ENCODE measurements at places on chromosomes 7 and 10.

DNA sequence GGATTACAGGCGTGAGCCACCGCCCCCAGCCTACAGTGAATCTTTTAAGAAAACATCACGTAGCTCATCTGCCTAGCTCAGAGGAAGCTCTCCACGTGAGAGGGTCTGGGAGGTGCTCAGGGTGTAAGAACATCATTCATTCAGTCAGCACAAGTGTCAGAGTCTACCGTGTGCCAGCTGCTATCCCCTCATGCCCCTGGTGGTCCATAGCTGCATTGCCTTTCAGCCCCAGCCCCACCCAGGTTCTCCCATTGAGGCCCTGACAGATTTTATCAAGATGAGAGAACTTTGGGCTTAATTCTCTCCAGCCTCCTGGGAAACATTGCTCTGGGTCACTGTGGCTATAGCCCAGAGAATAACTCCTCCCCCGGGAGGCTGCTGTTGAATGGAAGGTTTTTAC lies 45.1 kb downstream of the ZNF503 start:
- DNase-seq, result no peak

GRCh38 chr10:14017467-14017866 lies 313.3 kb downstream of the FRMD4A start:
- DNase-seq, result no peak

DNA sequence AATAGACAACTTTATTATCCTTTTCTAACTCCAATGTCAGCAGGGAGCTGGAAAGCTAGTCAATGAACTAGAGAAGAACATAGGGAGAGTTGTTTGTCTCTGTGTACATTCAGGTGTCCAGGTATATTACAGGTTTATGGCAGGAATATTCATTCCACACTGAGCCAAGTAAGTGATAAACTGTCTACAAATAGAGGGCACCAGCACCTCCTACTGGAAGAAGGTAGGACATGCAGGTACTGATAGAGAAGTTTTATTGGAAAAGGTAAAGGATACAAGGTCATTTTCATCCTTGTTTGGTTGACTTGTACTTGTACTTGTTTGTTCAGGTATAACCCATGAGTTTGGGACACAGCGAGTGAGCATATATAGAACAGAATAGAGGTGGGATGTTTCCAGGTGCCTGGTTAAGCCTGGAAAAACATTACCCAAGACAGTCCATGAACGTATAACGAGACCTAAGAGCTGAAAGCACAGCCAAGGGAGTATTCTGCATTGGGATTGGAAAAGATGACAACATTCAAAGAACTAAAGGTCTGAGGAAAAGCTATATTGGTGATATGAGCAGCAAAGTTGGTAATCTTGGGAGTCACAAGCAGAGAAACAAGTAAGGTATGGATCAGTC lies 61.4 kb upstream of the PPP1R3C start:
- DNase-seq, result no peak

DNA sequence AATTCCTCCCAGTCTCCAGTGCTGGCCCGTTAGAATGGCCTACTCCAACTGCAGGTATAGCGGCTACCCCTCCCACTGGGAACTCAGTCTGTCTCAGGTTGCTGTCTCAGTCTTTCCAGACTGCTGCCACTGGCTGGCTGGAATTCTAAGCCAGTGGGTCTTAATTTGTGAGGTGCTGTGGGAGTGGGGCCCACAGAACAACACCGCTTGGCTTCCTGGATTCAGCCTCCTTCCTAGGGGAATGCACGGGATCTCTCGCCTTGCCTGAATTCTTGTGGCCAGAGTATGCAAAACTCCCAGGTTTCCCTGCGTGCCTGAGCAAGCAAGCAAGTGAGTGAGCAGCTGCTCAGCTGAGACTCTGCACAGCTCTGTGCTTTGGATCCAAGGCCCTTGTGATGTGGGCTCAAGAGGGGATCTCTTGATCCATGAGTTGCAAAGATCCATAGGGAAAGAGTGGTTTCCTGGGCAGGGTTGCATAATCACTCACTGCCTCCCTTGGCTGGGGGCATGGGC lies 41.5 kb upstream of the GPR141 start:
- DNase-seq, result no peak

- DNase-seq, result no peak
Measured at GRCh38 chr7:32489788-32490126, 423 bp downstream of the LSM5 start.

GRCh38 chr10:48477616-48478015 lies 127.3 kb downstream of the ARHGAP22 start:
- DNase-seq, result no peak

GRCh38 chr10:73044378-73045285 lies 52.0 kb downstream of the P4HA1 start:
- DNase-seq, result no peak

- DNase-seq, result no peak
Measured at GRCh38 chr10:62000037-62000603, 98.6 kb downstream of the ARID5B start.

DNA sequence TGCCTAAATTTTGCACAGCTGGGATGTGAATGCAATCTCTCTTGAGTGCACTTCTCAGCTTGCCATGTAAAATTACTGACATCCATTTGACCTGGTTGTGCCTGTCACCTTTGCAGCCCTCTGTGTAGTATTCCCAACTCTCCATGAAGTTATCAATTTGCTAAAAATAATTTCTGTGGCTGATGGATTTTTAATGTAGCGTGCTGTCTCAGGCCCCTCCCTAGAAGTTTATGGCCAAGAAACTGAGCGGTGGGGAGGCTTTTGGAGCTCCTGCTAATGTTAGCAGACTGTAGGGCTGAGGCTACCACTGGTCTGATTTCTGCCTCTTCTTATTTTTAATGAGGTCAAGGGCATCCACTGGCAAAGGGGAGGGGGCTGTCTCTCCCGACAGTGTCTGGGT lies 577.0 kb upstream of the DPP6 start:
- no peak for DNase-seq

GRCh38 chr7:119708891-119709290 lies 564.1 kb upstream of the KCND2 start:
- no peak for DNase-seq

DNA sequence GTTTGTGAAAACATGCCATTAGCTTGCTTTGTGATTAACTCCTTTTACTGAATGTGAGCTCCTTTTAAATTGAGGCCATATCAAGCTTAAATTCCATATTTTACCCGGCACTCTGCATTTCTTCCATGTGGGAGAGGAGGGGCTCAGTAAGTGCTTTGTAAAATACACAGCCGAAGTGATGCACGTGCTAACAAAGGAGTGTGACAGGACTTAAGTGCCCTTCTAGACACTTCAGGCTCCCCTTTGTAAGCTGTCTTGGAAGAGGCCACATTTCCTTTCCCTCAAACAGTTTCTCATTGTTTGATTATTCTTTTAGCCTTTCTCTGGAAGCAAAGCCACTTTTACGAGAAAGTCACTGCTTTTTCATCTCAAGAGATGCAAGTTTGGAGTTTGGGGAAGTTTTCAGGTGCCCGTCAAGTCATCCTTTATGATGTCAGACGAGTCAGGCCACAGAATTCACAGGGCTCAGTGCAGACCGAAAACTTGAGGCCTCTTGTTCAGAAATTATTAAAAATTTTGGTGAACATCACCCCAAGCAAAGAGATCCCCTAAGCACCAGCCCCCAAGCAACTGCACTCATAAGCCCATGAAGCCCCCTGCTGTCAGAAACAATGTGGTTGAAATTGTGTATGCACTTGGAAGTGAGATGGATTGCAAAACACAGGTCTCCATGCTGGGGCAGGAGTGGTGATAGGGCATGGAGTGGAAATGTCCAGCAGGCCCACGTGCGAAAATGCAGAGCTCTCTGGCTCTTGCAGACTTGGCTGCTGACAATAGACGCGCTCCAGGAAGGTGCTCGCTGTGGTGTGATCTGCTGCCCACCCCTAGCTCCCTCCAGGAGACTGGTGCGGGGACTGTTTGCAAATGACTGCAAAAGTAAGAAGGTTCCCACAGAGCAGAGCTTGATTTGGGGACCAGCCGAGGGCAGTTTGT lies 11.5 kb downstream of the IKZF1 start:
- no peak for DNase-seq

DNA sequence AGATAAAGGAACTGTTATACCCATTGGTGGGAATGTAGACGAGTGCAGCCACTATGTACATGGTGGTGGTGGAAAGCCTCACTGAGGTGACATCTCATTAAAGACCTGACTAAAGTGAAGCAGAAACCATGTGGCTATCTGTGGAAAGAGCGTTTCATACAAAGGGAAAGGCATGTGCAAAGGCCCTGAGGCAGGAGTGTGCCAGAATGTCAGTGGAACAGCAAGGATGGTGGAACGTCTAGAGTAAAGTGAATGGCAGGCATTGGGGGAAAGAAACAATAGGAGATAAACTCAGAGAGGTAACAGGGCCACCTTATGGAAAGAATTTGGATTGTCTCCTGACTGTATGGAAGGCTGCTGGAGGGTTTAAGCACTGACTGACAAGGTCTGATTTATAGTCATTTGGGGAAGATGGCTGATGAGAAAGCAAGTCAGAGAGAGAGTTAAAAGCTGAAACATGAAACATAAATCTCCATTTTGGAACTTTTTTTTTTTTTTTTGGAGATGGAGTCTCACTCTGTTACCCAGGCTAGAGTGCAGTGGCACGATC lies 245.7 kb downstream of the STK31 start:
- no peak for DNase-seq

- DNase-seq, result no peak
Measured at GRCh38 chr10:90695915-90696676, 161.7 kb downstream of the HTR7 start.

DNA sequence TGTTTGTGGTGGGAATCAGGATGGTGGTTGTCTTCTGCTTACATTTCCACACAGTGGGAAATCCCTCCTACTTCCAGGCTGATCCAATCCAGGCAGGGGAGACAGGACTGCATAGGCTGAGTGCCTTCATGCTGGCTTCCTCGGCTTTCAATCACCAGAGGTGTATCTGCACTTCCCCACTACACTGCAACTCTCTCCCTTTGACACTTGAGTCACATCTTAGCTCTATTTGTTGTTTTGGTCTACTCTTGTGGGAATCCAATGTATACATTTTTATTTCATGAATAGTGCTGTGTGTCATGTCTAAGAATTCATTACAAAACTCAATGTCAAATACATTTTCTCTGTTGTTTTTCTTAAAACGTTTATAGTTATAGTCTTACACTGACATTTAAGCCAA lies 735.6 kb downstream of the XPNPEP1 start:
- no peak for DNase-seq

DNA sequence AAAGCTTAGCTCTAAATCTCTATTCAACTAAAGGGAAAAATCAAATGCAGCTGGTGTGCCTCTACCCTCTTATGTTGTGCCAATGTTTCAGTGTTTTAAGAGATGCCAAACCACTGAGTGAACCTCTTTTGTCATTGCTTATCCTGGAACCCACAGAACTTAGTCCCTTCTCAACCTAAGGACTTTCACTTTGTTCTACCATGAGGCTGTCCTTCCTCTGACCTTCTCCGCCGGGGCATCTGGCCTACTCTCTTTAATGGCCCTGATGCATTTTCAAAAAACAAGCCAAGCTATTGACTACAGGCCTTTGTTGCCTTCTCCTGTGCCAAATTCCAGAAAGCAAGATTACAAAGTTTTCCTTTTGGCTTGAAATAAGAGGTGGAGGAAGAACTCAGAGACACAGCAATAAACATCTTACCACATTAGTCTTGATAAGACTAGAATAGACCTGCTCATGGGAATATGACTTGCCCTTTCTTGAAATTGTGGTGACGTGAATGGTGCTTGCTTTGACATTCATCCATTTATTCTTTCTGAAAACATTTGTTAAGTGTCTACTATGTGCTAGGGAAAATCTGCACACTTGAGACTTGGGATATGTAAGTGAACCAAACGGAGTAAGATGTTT lies 253.2 kb upstream of the SMIM30 start:
- no peak for DNase-seq

- peak; percentile 62 for DNase-seq
Measured at GRCh38 chr10:43292755-43293676, 26.2 kb upstream of the RASGEF1A start.

DNA sequence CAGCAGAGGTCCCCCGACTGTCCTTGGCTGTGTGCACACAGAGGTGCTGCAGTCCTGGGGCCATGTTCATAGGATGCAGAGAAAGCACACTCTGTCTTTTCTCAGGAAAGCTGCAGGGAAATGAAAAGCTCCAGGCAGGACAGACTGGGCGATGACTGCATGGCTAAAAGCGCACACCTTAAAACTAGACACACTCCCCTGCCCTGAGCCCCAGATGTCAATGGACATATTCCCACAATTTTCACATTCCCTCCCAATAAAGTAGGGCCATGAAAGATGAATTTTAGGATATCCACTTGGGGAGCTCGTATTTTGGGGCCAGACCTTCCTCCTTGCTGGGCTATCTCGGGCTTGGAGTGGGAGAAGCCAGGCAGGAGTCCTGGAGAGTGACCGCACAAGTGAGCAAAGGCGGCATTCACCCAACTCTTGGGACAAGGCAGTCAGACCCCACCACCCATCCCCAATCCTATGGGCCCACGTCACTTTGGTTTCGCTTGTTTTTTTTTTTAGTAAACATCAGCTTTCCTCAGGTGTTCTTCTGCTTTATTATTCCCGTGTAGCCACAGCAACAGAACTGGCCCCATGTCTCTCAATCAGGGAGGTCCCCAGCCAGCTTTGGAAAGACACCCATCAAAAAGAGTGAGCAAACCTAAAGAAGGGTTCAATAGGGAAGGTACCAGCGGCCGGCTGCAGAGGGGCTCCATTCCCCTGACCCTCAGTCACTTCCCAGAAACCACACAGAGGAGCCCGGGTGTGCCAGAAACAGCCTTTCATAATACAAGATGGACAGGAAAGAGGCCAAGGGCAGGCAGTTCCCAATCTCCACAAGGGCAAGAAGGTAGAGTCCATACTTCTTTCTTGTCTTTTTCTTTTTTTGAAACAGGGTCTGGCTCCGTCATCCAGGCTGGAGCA lies 12.7 kb downstream of the GPRIN2 start:
- DNase-seq, result no peak

DNA sequence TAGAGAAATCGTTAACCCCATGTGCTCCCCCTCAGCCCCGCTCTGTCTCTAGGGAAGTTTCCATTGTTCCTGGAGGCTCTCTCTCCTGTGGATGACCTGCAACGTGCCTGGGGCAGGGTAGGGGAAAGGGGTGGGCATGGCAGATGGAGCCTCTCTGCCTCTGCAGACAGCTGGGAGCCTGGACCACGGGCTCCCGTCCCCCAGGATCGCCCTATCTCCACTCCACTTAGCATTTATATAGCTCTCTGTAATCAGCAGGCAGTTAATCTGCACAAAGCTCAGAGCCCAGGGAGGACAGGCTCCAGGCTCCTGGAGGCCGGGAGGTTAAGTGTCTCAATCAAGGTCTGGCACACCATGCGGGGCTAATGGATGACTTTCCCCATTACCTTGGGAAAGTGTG lies 369.7 kb downstream of the PLXNA4 start:
- no peak for DNase-seq

GRCh38 chr7:45065031-45065995 lies 23.5 kb downstream of the NACAD start:
- no peak for DNase-seq

GRCh38 chr10:11921800-11922392 lies 98.7 kb downstream of the PROSER2 start:
- DNase-seq, result no peak

Measured in CD4-positive, alpha-beta T cell treated with Interleukin-1 beta for 1 hour (primary cell).